Activated CD4-positive, alpha-beta T cell treated with anti-CD3 and anti-CD28 coated beads for 36 hours (primary cell): ENCODE measurements at places on chromosomes 5 and 9. TPM values are rescaled to one million over a fixed set of nuclear protein-coding genes. Genes with fewer than 3 reads are reported as not detected.

OR13C4 gene
- not detected for total RNA-seq

FRRS1L gene
- not detected for total RNA-seq

ARHGEF37 gene
- 2.1 TPM for total RNA-seq

ZNF366 gene
- not detected for total RNA-seq

GPR150 gene
- total RNA-seq = 0.46 TPM

SLC38A9 gene
- 16.2 TPM for total RNA-seq

SH2D3C gene
- total RNA-seq = 35.2 TPM

TSPAN17 gene
- total RNA-seq = 19.4 TPM

GRCh38 chr5:44797841-44798240 is 10.9 kb upstream of the MRPS30 start:
- no peak for DNase-seq
- H3K27me3 ChIP-seq = peaks cover 4% of the 10 kb centered on the region
- H3K27ac ChIP-seq = no peak overlapping the region

- H3K4me1 ChIP-seq = peaks cover 13% of the 10 kb centered on the region
- no peak within 1 kb of the TSS for H3K27ac ChIP-seq
- peaks cover 53% of the 10 kb centered on the region for H3K27me3 ChIP-seq
- no peaks in the 10 kb centered on the region for H3K36me3 ChIP-seq
- no peak for DNase-seq
- no peak within 1 kb of the TSS for H3K4me3 ChIP-seq
Measured at GRCh38 chr5:169300468-169301385, at the start of gene SLIT3. SLIT3 (minus strand) TSS chr5:169301139; CDS start chr5:169300709, 430 bp downstream.

DNA sequence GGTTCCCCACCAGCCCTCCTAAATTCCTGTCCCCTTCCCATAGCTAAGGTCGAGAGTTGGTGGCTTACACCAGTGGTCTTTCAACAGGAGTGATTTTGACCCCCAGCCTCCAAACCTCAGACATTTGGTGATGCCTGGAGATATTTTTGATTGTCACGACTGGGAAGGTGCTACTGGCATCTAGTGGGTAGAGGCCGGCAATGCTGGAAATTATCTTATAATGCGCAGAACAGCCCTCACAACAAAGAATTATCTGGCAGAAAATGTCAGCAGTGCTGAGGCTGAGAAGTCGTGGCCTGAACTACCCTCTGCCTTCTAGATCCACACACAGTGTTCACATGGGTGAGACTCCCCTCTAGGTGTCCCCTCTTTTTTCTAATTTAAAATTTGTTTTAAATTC is 69.6 kb downstream of the IL31RA start:
- no peaks in the 10 kb centered on the region for H3K27me3 ChIP-seq
- no peaks in the 10 kb centered on the region for H3K36me3 ChIP-seq
- no peak overlapping the region for H3K4me3 ChIP-seq
- no peak overlapping the region for H3K27ac ChIP-seq
- peaks cover 18% of the 10 kb centered on the region for H3K4me1 ChIP-seq

DNA sequence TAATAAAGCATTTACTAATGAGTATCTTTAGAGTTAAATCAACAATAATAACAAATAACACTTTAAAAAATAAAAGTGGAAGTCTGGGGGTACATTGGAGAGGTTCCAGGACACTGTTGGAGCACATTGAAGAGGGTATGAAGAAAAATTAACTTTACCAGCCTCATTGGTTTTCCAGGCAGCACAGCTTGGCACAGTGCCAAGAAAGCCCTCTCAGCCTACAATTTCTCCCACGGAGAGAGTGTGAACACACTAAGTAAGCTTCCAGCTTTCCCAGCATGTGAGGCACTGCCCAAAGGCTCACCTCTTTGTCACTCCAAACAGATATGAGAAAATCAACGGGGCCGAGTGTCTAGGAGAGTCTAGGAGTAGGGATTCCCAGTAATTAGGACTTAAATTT is 1912.8 kb upstream of the NUDT12 start:
- H3K4me3 ChIP-seq = no peak overlapping the region
- no peak for DNase-seq
- H3K27me3 ChIP-seq = no peaks in the 10 kb centered on the region
- no peaks in the 10 kb centered on the region for H3K36me3 ChIP-seq
- H3K4me1 ChIP-seq = no peaks in the 10 kb centered on the region
- no peak overlapping the region for H3K27ac ChIP-seq

GRCh38 chr9:27888661-27889295 is 315.5 kb upstream of the C9orf72 start:
- peak; percentile 74 for DNase-seq
- peaks cover 2% of the 10 kb centered on the region for H3K27me3 ChIP-seq
- H3K4me1 ChIP-seq = no peaks in the 10 kb centered on the region
- no peaks in the 10 kb centered on the region for H3K36me3 ChIP-seq
- H3K27ac ChIP-seq = no peak overlapping the region
- H3K4me3 ChIP-seq = no peak overlapping the region

- no peak for DNase-seq
- H3K27me3 ChIP-seq = no peaks in the 10 kb centered on the region
- no peaks in the 10 kb centered on the region for H3K4me1 ChIP-seq
- peaks cover 2% of the 10 kb centered on the region for H3K36me3 ChIP-seq
- H3K27ac ChIP-seq = no peak overlapping the region
- H3K4me3 ChIP-seq = no peak overlapping the region
Measured at GRCh38 chr5:118857700-118858099, 130.6 kb downstream of the DTWD2 start.

- no peak for DNase-seq
- no peaks in the 10 kb centered on the region for H3K27me3 ChIP-seq
- H3K4me3 ChIP-seq = no peak overlapping the region
- H3K36me3 ChIP-seq = no peaks in the 10 kb centered on the region
Measured at GRCh38 chr9:89667726-89668125, 62.9 kb downstream of the GADD45G start.

- H3K4me3 ChIP-seq = no peak overlapping the region
- no peaks in the 10 kb centered on the region for H3K27me3 ChIP-seq
Measured at GRCh38 chr9:106675780-106676179, 187.2 kb upstream of the ZNF462 start.

DNA sequence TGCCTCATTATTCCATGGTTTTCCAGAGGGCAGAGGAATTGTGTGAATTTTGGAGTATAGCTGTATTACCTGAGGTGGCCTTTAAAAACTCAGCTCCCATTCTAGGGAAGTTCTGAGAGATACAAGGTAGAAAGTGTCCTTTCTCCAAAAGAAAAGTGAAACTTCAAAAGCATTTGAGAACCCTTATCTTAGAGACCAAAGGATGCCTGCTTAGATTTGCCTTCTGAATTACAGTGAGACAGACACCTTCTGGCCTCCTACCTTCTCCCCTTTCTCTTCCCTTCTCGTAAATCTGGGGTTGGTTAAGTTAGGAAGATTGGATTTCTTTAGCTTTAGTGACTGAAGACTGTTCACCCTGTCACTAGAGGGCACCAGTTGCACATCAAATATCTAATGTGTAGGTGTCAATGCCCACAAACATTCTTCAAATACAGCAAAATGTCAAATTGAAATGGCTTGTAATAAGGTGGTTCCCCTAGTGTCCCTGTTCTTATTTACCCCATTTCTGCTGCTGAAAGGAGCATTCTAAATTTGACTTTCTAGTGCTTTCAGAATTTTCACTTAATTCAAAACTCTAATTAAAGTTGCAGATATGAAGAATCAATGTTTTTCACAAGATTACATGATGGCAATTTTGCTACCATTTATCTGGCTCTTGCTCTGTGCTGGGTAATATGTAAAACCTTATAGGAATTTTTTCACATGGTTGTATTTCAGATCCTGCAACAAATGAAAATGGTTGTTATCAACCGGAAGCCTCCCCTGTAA is 46.7 kb downstream of the PRRC1 start:
- no peak overlapping the region for H3K4me3 ChIP-seq
- H3K4me1 ChIP-seq = peaks cover 8% of the 10 kb centered on the region
- H3K27ac ChIP-seq = no peak overlapping the region
- H3K36me3 ChIP-seq = no peaks in the 10 kb centered on the region
- DNase-seq = peak; percentile 73

DNA sequence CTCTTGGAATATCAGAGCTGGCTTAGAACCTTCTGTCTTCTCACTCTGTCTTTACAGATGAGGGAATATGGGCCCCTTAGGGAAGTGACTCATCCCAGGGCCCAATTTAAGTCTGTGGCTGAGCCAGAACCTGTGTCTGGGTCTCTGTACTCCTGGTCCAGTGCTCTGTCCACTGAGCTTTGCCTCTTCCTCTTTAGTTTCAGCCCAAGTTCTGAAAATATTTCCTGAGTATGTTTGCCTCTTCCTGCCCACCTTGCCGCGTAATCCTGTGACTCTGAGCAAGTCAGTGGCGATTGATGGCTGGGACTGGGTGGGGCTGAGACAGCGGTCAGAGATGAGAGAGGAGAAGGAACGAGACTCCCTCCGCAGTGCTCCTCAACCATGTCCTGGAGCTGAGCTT is 7.8 kb downstream of the IER5L start:
- H3K4me3 ChIP-seq = no peak overlapping the region
- peaks cover 5% of the 10 kb centered on the region for H3K27me3 ChIP-seq

DNA sequence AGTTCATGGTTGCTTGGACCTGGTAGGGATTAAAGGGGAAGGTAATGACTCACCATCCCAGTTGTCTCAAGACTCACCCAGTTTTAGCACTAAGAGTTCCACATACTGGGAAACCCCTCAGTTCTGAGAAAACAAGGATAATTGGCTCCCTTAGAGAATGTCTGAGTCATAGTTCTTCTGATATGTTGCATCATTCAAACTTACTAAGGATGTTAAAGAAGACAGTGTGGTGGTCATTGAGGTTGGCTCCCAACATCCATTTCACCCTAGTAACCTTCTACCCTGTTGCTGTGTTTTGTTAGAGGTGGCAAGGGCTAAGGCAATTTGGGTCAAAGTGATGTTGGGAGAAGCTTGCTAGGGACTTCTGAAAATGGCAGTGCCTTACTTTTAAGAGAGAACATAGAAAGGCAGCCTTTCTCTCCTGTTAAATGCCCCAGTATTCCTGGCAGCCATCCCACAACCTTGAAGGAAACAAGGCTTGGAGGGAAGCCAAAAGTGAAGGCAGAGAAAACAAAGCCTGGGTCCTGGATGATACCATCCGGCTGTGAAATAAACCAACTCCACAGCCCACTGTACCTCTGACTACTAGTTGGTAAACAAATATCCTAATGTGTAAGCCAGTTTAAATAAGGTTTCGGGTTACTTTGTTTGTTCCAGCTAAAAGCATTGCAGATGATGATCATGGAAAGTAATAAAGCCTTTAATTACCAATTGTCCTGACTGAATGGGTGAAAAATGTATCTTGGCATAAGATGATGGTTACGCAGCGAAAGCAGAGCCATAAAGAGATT is 80.4 kb upstream of the ADAMTSL1 start:
- no peak overlapping the region for H3K27ac ChIP-seq
- DNase-seq = no peak
- H3K4me1 ChIP-seq = no peaks in the 10 kb centered on the region
- no peaks in the 10 kb centered on the region for H3K36me3 ChIP-seq
- H3K4me3 ChIP-seq = no peak overlapping the region

- DNase-seq = no peak
- H3K4me1 ChIP-seq = peaks cover 2% of the 10 kb centered on the region
- H3K27me3 ChIP-seq = no peaks in the 10 kb centered on the region
- H3K27ac ChIP-seq = no peak overlapping the region
Measured at GRCh38 chr5:131814990-131815389, 18.2 kb upstream of the FNIP1 start.

DNA sequence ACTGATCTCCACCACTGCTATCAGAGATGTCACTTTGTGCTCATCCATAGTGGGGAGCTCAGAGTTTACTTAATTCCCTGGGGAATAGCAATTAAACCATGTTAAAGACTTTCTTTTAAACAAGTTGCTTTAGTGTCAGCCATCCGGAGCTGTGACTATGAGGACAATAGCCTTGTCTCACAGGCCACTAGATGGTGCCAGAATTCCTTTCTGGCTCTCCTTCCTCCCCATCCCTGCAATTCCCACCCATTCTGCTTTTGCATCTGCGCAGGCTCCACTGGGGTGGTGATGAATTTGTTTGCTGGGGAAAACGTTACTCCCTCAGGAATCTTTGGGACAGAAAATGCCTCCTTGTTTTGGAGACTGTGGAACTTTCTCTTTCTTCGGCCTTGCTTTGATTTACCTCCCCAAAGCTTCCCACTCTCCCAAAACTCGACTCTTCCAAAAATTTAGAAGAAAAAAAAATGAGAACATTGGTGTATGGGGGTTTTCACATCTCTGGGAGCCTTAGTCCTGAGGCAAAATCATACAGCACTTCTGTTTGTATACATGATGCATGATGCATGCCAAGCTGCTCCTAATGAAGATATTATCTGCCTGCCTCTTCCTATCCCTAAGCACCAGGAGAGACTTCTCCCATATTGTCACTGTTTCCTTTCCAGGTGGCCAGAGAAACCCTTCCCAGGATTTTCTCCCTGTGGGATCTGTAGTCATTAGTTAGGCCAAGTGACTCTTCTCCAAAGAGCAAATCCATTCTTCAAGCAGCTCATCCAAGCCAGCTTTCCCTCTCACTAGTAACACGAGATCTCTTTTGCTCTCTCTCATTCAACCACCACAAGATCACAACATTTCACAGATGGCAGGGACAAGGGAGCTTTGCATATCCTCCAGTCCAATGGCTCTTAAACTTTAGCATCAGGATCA is 466.1 kb downstream of the TLR4 start:
- H3K27ac ChIP-seq = no peak overlapping the region
- H3K36me3 ChIP-seq = no peaks in the 10 kb centered on the region
- peak; percentile 7 for DNase-seq
- H3K4me3 ChIP-seq = no peak overlapping the region

GRCh38 chr5:37554938-37555337 is 175.8 kb downstream of the WDR70 start:
- no peaks in the 10 kb centered on the region for H3K27me3 ChIP-seq
- H3K4me3 ChIP-seq = no peak overlapping the region
- peaks cover 4% of the 10 kb centered on the region for H3K4me1 ChIP-seq

DNA sequence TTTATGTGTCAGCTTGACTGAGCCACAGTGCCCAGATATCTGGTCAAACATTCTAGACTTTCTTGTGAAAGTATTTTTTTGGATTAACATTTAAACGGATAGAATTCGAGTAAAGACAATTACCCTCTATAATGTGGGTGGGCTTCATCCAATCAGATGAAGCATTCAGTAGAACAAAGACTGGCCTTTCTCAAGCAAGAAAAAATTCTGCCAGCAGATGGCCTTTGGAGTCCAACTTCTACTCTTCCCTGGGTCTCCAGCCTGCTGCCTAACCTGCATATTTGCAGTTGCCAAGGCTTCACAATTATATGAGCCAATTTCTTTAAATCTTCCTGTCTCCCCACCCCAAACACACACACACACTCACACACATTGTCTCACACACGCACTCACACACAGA is 86.4 kb downstream of the MED10 start:
- no peak overlapping the region for H3K27ac ChIP-seq
- H3K27me3 ChIP-seq = peaks cover 4% of the 10 kb centered on the region
- no peaks in the 10 kb centered on the region for H3K36me3 ChIP-seq
- H3K4me1 ChIP-seq = no peaks in the 10 kb centered on the region

GRCh38 chr9:99403371-99403770 is 181.3 kb downstream of the SEC61B start:
- no peaks in the 10 kb centered on the region for H3K36me3 ChIP-seq
- no peaks in the 10 kb centered on the region for H3K4me1 ChIP-seq
- DNase-seq = no peak
- no peak overlapping the region for H3K27ac ChIP-seq

GRCh38 chr5:9351546-9351945 is 194.3 kb downstream of the SEMA5A start:
- DNase-seq = no peak
- peaks cover 2% of the 10 kb centered on the region for H3K27me3 ChIP-seq
- H3K4me1 ChIP-seq = no peaks in the 10 kb centered on the region
- H3K27ac ChIP-seq = no peak overlapping the region

GRCh38 chr5:180555168-180555921 is 36.0 kb downstream of the SCGB3A1 start:
- no peak overlapping the region for H3K27ac ChIP-seq
- peaks cover 19% of the 10 kb centered on the region for H3K4me1 ChIP-seq
- DNase-seq = no peak
- H3K27me3 ChIP-seq = no peaks in the 10 kb centered on the region
- no peak overlapping the region for H3K4me3 ChIP-seq
